ENCODE measurements at places on chromosomes 12 and 14. TPM values are rescaled to one million over a fixed set of nuclear protein-coding genes. Genes with fewer than 3 reads are reported as not detected.

- no peak for DNase-seq
Measured at GRCh38 chr14:95519699-95520098, 3.2 kb upstream of the SYNE3 start.

DNA sequence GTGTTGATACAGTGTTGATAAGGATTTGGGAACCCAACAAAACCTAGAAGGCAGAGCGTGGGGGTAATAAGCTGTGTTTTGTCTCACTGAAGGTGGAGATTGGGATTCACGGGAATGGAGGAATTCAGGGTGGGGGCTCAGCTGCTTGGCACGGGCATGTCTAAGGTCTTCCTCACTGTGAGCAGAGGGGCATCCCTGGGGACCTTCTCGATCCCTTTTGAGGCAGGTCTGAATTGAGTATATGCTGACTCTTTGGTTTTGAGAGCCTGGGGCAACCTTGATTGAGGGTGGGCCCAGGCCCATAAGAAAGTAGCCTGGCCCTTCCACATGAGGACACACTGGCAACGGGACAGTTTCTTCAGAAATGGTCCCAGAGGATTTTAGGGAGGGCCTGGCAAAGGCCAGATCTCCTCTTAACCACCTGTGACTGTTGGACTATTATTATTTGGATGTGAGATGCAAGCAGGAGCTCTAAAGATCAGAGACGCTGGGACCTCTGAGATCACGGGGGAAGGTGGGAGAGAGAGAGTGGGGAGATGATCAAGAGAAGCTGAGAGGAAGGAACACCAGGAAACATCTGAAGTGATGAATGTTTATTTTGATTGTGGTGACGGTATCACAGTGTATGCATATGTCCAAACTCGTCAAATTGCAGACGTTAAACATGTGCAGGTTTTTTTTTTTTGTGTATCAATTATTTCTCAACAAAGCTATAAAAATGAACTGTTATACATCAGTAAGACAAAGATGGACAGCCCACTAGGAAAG lies 48.4 kb downstream of the SMIM41 start:
- DNase-seq: no peak

- DNase-seq: no peak
Measured at GRCh38 chr14:67738740-67739504, 37.2 kb downstream of the RDH12 start.

DNA sequence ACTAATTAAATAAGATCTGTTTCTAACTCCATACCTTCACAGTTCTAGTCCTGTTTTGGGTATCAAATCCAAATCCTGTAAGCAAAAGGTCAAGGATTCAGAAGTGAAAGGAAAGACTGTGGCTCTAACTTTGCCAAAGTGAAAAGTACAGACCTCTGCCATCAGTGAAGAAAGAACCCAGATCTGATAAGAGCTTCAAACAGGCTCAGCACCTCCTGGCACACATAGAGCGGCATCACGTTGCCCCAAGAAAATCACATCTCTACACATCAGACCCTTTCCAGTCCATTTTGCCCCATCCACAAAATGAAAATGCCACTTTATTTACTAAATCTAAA lies 23.2 kb downstream of the CLIP1 start:
- no peak for DNase-seq

DNA sequence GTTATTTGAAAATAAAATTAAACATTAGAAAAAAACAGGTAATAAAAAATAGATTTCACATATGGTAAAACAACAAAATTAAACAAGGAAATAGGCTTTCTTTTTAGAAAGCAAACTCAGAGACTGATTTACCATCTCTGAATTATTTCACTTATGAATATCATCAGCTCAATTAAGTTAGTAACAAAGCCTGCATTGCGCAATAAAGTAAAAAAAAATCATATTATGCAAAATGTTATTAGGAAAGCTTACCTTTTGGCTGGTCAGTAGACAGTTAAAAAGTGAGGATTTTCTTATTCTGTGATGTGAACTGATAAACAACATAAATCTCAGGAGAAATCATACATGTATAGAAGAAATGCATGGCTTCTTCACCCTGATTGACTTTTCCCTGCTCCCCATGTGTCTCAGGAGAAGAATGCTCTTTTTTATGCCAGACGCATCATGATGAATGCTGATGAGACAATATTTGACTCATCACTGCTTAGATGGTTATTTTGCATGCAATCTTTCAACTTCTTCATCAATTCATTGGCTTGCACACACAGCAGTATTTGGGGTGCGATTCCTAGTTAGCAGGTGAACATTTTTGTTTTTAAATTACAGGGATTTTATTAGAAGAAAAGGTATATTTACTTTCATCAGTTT lies 124.5 kb upstream of the USP15 start:
- DNase-seq: no peak

- DNase-seq: no peak
Measured at GRCh38 chr12:80620281-80620680, 87.2 kb upstream of the MYF6 start.

GRCh38 chr12:2609020-2609419 lies 185.8 kb upstream of the FKBP4 start:
- no peak for DNase-seq

DNA sequence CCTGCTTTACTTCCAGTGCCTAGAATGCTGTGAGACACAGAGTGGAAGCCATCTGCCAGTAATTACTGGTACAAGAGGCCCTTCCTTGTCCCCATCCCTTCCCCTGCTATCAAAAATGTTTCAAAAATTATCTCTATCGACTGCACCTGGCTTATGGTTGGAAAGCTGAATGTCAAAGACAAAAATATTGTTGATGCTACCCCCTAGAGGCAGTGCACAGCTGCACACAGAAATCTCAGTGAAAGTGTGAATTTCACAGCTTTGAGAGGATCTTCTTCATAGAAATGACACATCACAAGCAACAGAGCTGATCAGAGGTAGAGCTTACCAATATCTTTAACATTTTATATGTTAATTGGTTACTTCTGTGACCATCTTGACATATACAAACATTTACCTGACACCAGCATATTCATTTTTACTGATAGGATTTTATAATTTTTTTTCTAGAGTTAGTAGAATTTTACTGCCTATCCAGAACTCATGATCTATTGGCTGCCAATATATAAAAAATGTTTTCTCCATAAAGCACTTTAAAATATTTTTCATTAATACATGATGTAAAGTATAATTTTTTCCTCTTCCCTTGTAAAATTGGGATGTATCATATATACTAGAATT lies 138.0 kb downstream of the AACS start:
- DNase-seq: no peak

- DNase-seq: no peak
Measured at GRCh38 chr14:58872061-58872460, 234.3 kb downstream of the DACT1 start.

GRCh38 chr12:56255671-56256070 lies 2.5 kb downstream of the ANKRD52 start:
- no peak for DNase-seq

- no peak for DNase-seq
Measured at GRCh38 chr12:95997911-95998510, 1.9 kb upstream of the HAL start.

- DNase-seq: no peak
Measured at GRCh38 chr14:61184112-61184511, 97.0 kb downstream of the TMEM30B start.

GRCh38 chr14:104228716-104229533 lies 90.5 kb downstream of the KIF26A start:
- DNase-seq: no peak

DNA sequence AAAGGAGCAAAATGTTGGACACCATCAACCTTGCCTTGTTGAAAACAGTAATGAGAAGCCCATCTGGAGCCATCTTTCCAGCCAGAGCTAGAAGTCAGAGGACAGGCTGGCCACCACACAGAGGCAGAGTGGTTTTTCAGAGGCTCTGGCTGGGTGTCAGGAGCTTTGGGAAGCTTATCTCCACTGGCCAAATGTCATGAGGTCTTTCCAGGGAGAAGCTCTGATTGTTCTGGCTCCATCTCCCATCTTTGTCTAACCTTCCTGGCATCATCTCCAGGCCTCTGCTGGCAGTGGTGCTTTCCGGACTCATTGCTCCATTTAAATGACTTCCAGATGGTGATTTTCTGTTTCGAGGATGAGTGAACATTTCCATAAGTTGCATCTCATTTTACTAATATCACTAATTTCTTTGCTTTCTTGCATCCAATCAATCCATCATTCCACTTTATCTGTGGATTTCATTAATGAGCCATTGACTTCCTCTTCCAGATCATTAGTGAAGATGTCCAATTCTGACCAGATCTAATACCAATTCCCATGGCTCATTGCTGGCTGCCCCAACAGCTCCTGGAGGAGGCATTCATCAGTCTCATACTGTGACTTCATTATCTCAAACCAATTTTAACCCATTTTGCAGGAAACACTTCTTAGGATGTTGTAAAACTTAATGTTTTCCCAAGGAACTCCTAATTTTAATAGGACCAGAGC lies 35.3 kb upstream of the TMTC1 start:
- DNase-seq: no peak

GRCh38 chr14:92986254-92987147 lies 63.6 kb downstream of the CHGA start:
- peak; percentile 51 for DNase-seq

GRCh38 chr14:90523544-90523943 lies 126.7 kb downstream of the CALM1 start:
- no peak for DNase-seq

DNA sequence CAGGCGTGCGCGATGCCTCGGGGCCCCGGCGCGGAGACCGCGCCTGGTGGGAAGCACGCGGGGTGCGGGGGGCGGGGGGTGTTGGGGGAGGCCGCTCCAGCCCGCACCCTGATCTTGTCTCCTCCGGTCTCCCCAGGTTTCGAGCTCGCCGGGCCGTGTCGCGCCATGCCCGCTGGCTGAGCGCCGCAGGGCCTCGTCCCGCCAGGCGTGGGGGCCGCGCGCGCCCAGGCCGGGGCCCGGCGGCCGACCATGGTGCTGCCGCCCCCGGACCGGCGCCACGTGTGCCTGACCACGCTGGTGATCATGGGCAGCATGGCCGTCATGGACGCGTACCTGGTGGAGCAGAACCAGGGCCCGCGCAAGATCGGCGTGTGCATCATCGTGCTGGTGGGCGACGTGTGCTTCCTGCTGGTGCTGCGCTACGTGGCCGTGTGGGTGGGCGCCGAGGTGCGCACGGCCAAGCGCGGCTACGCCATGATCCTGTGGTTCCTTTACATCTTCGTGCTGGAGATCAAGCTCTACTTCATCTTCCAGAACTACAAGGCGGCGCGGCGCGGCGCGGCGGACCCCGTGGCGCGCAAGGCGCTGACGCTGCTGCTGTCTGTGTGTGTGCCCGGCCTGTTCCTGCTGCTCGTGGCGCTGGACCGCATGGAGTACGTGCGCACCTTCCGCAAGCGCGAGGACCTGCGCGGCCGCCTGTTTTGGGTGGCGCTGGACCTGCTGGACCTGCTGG lies 2.4 kb downstream of the TMEM121 start:
- DNase-seq: no peak

- no peak for DNase-seq
Measured at GRCh38 chr12:56758728-56759262, 4.3 kb upstream of the HSD17B6 start.

DNA sequence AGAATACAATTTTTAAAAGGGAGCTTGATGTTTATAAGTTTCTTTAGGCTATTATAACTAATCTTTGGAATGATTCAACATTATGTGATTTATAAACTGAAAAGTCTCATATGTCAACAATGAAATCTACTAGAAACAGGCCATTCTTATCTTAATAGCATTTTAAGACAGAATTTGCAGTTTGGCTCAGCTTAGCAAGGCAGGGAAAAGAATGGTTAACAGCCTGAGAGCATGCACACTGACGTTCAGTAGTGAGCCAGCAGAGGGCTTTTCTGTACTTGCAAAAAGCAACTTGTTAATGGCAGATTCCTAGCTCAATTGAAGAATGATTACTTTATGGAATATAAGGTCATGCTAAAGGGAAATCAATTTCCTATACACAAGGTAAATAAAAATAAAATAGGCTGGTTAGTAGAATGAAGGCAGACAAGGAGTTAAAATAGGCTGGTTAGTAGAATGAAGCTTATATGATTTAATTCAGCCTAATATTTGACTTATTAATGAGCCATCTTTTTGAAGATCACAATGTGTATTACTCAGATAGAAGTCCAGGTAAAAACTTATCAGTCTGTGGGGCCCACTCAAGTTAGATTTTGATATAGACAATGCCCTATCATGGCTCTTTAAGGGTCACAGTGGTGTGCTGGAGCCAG lies 95.9 kb downstream of the OTOGL start:
- DNase-seq: no peak

GRCh38 chr14:71498212-71498611 lies 434.0 kb upstream of the RGS6 start:
- no peak for DNase-seq

Gene PABPN1
- total RNA-seq: 54.0 TPM

Gene RNASE7
- total RNA-seq: not detected

Gene RALGAPA1
- total RNA-seq: 38.7 TPM

Gene SPTSSA
- 9.5 TPM for total RNA-seq

Gene LRRK2
- total RNA-seq: 6.9 TPM

Gene RPS6KA5
- 1.4 TPM for total RNA-seq

Gene RND1
- total RNA-seq: 8.5 TPM

Gene KRT79
- not detected for total RNA-seq
